ENCODE measurements at places on chromosomes 6 and 20. TPM values are rescaled to one million over a fixed set of nuclear protein-coding genes. Genes with fewer than 3 reads are reported as not detected.

PLCB1 gene
- total RNA-seq: 34.7 TPM

CALHM5 gene
- 5.7 TPM for total RNA-seq

STX11 gene
- total RNA-seq: 5.3 TPM

DNA sequence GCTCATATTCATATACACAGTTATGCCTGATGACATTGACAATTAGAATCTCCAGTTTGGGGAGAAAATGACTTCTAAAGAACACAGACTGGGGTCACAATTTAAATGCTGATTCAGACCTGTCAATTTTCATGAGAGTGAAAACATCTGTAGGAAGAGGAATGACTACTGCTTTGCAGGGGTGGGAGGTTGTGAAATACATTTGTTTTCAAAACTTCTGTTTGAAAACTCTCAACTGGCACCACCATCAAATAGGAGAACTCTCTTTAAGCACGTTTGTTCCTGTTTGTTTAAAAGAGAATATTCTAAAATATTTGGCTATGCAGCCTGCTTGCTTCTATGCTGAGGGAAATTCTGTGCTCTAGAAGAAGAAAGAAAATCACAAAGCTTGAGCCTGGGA, 50.8 kb upstream of the ADGRF5 start:
- no peak for DNase-seq
- no peaks in the 10 kb centered on the region for H3K27me3 ChIP-seq
- H3K36me3 ChIP-seq: no peaks in the 10 kb centered on the region

DNA sequence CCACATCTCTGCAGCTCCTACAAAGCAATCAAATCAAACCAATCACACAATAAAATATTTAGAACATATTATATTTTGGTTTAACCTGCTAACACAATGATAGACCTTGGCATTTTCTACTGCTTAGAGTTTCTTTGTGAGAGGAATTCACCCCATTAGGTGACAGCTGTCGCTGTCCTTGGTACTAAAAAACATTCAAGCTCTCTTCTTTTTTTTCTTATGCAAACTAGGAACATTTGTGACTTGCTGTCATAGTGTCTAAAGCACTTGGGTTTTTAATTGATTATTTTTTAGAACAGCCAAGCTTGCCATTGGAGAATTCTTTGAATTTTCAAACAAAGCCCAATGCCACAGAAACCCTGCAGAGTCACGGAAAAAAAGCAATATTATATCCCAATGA, 46.4 kb downstream of the CNR1 start:
- no peaks in the 10 kb centered on the region for H3K4me1 ChIP-seq
- no peak overlapping the region for H3K4me3 ChIP-seq
- no peaks in the 10 kb centered on the region for H3K36me3 ChIP-seq
- H3K27me3 ChIP-seq: no peaks in the 10 kb centered on the region

DNA sequence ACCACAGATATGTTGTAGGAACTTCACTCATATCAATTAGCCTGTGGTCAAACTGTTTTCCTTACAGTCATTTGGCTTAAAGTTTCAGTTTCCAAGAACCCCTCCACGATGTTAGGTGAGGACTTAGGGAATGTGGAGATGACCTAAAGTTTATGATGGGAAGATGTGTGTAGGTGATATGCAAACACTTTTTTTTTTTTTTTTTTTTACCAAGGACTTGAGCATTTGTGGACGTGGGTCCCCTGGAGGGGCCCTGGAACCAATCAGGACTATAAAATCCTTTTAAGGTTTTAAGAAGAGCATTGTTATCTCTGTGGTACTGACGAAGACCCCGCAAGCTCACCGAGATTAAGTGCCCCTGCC, 478 bp upstream of the MTHFD1L start:
- H3K4me1 ChIP-seq: no peaks in the 10 kb centered on the region
- DNase-seq: no peak
- no peaks in the 10 kb centered on the region for H3K27me3 ChIP-seq

GRCh38 chr20:24670341-24670872, 201.0 kb downstream of the SYNDIG1 start:
- H3K4me3 ChIP-seq: no peak overlapping the region
- no peak for DNase-seq
- no peaks in the 10 kb centered on the region for H3K4me1 ChIP-seq

Data from tibial nerve (tissue), 4 donors.